Stimulated activated naive CD4-positive, alpha-beta T cell treated with Interleukin-2 at 50 U/mL for 16 hours (primary cell): ENCODE measurements at places on chromosomes 7 and 10.

GRCh38 chr7:166338-167060 lies 25.9 kb upstream of the FAM20C start:
- no peak for DNase-seq

DNA sequence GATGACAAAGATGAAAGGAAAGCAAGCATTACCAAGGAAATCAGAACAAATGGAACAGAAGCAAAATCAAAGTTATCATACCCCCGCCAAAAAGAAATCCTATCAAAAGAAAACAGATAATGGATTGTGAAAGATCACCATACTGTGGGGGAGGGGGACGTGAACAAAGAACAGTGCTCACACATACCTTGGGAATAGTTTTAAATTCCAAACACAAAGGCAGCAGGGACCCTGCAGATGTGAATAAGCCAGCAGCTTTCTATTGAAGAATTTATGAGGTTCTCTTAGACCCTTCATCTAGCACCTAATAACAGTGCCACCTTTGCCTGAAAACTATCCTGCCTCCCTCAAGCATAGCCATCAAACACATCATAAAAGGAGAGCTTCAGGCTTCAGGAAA lies 94.0 kb downstream of the AKR1D1 start:
- DNase-seq: no peak

GRCh38 chr7:32293833-32294232 lies 196.3 kb downstream of the LSM5 start:
- no peak for DNase-seq

GRCh38 chr10:109668703-109669102 lies 254.6 kb downstream of the XPNPEP1 start:
- DNase-seq: no peak

GRCh38 chr7:150569245-150569955 lies 2.2 kb downstream of the GIMAP4 start:
- no peak for DNase-seq

DNA sequence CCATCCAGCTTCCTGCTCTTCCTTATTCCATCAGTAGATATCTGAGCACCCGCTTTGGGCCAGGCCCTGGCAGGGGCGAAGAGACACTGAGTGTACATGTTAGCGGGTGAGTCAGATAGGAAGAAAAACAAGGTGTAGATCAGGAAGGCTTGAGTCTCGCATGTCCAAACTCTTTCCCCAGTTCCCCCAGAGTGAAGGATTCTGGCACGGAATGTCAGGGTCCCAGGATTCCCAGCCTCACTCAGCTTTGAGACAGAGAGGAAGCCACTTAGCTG lies 24.1 kb upstream of the CHST15 start:
- DNase-seq: no peak

DNA sequence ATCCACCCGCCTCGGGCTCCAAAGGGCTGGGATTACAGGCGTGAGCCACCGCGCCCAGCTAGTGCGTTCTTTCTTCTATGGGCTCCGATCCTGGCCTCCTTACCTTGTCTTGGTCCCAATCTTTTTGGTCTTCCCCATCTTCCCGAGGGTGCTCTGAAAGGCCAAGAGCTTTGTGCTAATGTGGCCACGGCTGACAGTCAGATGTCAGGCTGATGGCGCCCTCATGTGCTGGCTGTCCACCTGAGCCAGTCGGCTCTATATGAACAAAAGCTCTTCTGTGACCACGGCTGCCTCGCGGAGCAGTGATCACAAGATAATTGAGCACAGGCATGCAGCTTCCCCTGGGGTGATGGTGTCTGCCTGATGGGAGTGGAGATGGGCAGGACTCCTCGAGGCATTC lies 11.0 kb upstream of the AHCYL2 start:
- DNase-seq: no peak

GRCh38 chr7:47482013-47482875 lies 99.7 kb downstream of the TNS3 start:
- DNase-seq: no peak

- no peak for DNase-seq
Measured at GRCh38 chr7:26525398-26526264, 234.0 kb downstream of the SNX10 start.

DNA sequence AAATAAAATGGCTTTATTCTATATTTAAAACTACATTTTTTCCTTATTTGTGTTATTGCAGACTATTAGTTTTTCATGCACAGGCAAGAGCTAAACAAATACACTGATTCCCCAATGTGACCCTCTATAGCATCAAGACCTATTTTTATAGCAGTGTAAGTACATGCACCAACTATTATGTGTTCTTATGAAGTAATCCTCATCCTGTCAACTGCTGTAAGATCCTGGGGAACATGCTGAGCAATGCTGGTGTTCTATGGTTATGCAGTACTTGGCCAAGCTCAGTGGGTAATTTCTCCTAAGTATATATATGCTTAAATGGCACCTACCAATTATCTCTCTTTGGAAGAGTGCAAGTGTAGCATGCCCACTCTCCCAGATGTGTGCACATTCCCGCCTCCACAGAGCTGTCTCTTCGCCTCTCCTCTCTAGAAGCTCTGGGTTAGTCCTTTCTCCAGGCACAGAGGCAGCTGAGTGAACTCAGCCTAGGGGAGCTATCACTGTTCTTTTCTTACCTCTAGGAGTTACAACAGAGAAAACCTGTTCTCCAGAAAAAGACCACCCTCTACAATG lies 428.8 kb downstream of the KCNMA1 start:
- no peak for DNase-seq

DNA sequence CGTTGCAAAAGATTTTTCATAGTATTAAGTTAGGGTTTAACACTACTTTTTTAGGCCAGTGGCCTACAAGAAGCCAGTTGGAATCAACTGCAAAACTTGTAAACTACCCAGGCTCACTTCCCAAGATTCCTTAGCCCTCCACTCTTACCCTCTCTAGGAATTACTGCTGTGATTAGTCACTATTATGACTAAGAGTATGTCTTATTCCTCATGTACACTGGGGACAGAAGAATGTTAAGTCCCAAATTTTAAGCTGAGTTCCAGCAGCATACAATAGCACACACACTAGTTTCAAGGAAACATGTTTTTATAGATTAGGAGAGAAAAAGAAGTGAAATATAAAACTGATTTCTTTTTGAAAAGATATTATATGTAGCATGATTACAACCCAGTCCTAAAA lies 42.8 kb downstream of the FBXL13 start:
- no peak for DNase-seq

DNA sequence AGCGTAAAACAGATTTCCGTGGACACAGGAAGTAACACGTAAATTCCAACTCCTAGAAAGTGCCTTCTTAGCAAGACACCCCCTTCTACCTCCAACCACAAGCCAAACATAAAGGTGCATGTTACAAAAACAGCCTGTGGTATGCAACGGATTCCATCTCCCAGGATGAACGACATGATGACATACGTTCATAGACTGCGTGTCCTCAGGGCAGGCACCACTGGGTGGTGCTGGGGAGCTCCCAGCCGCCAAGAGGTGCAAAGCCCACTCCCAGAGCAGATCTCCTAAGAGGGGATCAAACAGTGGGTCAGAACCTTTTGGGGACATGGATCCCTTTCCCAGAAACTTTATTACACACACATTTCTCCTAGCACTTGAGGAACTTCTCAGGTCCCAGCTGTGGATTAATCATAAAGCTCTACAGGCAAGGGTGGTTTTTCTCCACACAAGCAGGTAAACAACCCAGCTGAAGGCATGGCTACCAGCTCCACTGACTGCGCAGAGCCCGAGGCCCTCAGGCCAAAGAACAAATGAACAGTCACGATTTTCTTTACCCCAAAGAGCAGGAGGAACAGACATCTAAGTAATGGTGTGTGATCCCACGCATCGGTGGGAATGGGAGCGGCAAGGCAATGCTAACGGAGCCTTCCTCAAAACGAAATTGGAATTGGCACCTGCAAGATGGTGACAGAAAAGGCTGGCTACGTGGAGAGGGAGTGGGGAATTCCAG lies 13.8 kb downstream of the PSAP start:
- no peak for DNase-seq

GRCh38 chr10:118808601-118809356 lies 54.0 kb upstream of the CACUL1 start:
- DNase-seq: no peak

GRCh38 chr10:61021926-61022325 lies 77.9 kb upstream of the RHOBTB1 start:
- DNase-seq: no peak

- no peak for DNase-seq
Measured at GRCh38 chr7:72223351-72223750, 188.8 kb downstream of the CALN1 start.

DNA sequence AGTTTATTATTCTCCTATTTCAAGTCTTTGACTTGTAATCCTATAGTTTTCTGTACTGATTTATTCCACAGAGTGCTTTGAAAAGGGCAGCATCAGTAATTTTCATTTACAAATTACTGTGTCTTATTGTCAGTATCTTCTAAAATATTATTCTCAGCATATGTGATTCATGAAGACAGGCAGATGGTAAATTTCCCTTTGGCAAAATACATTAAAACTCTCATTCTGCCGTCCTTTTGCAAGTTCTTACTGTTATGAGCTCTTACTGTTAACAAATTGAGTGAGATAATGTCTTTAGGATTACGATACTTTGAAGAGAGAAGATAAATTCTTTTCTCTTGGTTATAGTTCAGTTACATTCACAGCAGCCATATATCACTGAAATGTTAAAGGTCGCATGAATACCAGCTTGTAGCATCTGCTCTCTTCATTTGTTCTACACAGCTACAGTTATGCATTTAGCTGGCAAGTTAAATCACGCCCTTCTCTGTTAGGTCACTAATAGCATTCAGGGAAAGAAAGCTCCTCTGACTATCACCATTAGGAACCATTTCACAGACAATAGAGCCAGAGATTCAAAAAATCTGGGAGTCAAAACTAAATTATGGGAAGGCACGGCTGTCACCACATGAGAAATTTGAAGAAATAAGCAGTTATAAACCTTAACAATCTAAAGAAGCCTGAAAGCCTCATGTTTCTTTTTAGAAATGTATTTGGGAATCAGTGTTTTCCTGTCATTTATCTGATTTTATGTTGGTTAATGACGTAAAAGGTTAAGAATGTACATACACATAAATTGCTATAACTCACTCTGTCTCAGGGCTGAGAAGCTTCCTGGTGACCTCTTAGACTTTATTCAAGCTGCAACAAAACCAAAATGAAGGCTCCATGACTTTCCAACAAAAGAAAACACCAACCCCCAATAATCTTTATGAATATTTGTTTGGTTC lies 109.6 kb upstream of the SP4 start:
- no peak for DNase-seq

DNA sequence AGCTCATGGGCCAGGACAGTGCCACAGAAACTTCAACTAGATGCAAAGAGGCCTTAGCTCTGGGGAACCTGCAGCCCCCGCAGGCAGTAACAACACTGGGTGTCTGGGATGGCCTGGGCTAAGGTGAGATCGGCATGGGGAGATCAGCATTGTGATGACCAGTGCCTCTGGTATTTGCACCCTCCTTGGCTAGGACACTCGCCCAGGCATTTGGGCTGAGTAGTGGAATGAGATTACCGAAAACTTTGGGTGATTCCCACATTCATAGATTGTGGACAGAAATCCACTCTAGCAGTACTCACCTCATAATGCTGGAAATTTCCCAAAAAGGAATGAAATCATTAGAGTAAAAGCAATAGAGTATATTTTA lies 70.6 kb upstream of the ZMIZ2 start:
- no peak for DNase-seq

- DNase-seq: no peak
Measured at GRCh38 chr10:20108021-20108420, 291.8 kb downstream of the PLXDC2 start.

DNA sequence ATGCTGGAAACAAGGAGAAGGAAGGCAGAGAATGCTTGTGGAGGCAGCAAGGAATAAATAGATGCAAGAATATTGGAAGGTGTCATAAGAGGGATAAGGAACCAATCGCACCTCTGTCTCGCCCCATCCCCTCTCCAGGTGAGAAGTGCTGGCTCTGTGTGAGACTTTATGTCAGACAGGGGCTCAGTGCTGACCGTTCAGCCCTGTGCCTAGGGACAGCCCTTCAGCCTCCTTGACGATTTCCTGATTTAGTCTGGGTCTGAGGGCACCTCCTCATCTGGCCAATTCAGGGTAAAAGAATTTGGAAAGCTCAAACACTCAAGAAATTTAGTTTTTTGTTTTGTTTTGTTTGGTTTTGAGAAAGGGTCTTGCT lies 54.9 kb downstream of the FAM241B start:
- no peak for DNase-seq

DNA sequence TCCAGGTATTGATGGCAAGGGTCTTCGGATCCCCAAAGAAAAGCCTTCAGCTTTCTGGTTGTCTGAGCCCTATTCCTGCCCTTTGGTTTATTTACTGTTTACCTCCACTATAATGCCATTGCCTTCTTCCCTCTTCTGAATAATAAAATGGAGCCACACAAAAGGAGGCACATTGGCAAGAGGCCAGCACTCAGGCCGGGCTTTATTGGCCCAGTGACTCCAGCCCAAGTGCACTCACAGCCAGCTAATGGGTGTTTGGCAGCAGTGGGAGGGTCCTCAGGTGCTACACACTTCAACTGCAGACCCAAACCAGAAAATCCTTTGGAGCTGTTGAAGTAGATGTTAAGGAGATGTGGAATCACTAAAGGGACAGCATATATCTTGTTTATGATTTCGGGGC lies 336.0 kb downstream of the PLXNA4 start:
- DNase-seq: no peak

- no peak for DNase-seq
Measured at GRCh38 chr7:137657476-137658189, 189.1 kb downstream of the DGKI start.

DNA sequence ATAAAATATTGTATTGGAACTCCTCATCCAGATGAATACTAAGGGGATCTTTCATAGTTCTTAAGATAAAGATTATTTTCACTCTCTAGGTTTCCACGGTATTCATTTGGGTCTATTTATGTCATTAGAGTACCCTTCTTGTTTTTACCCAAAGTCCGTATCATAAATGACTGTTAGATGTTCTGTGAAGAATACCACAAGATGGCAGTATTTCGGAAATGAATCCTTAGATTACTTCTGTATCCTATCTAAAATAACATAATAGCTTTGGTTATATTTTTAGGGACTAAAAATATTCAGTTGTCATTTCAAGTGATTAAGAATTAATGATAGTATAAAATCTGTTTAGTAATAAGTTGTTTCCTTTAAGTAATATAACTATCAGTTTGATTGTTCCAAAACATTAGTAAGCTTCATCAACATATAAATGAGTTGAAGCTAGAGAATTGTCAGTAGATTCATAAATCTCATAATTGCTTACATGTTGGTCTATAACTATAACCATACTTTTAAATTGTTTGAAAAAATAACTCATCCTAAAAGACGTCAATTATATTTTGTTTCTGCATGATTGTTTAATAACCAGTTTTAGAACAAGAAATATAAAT lies 337.5 kb upstream of the KCND2 start:
- DNase-seq: no peak
